ENCODE measurements at places on chromosomes 16 and 17. TPM values are rescaled to one million over a fixed set of nuclear protein-coding genes. Genes with fewer than 3 reads are reported as not detected.

The ATP2A1 gene
- total RNA-seq = 0.92 TPM

The MAPK7 gene
- total RNA-seq = 19.6 TPM

The YPEL2 gene
- 1.1 TPM for total RNA-seq

The PRSS27 gene
- 1.4 TPM for total RNA-seq

The KRT17 gene
- 6.9 TPM for total RNA-seq

The PDIA2 gene
- 0.29 TPM for total RNA-seq

The SARM1 gene
- 18.5 TPM for total RNA-seq

GRCh38 chr16:49590166-49590871 lies 216.7 kb downstream of the C16orf78 start:
- DNase-seq = no peak

- DNase-seq = no peak
Measured at GRCh38 chr16:144797-145252, 6.4 kb upstream of the NPRL3 start.

DNA sequence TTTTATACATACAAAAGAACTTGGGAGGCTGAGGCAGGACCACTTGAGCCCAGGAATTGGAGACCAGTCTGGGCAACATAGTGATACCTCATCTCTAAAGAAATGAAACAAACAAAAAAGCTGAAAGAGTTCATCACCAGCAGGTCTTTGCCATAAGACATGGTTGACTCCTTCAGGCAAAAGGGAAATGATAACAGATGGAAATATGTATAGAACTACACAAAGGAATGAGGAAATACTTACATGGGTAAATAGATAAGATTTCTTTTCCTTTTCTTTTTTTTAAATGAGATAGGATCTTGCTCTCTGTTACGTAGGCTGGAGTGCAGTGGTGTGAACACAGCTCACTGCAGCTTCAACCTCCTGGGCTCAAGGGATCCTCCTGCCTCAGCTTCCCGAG lies 165.3 kb downstream of the PARN start:
- no peak for DNase-seq

GRCh38 chr16:63981639-63982038 lies 1140.2 kb downstream of the CDH11 start:
- DNase-seq = no peak

GRCh38 chr16:1310832-1311200 lies 1.4 kb downstream of the UBE2I start:
- DNase-seq = no peak

DNA sequence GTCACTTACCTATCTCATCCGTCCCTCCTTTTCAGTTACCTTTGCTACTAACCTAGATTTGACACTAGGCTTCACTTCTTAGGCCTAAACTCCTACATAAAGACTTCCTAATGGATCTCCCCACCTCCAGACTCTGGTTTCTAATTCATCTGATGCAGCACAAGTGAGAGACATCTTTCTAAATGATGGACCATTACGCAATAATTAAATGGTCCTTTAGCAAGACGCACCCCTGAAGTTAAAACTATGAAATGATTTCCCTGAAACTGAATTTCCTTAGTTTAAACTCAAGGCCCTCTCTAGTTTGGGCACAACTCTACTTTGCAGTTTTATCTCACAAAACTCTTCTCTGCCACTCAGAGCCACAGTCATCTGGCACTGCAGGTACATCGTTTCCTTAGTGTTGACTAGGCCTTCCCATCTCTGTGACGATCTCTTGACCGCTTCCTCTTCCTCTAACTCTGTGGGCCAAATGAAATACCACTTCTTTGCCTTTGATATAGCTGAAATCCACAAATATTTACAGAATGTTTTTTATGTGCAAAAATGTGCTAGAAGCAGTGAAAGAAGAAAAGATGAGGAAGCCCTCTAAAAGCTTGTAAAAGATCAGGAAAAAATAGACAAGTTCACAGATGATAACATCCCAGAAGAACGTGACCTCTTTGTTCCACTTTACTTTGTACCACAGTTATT lies 3.3 kb downstream of the SYNRG start:
- no peak for DNase-seq

- DNase-seq = no peak
Measured at GRCh38 chr17:43597624-43598356, 51.6 kb upstream of the ETV4 start.

DNA sequence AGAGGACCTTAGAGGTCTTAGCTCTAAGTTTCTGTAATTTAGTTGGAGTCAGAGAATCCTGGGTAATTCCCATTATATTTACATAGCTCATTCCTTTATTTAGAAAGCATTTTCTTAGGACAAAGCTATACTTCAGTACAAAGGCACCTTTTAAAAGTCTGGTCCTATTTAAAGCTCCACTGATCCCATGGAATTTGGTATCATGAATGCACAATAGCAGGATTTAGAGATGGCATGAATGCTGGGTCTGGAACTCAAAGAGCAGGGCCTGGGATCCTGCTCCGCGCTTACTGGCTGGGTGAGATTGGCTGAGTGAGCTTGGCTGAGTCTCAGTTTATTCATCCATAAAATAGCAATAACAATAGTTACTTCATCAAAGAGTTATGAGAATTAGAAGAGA lies 4.8 kb downstream of the KRT23 start:
- DNase-seq = no peak

DNA sequence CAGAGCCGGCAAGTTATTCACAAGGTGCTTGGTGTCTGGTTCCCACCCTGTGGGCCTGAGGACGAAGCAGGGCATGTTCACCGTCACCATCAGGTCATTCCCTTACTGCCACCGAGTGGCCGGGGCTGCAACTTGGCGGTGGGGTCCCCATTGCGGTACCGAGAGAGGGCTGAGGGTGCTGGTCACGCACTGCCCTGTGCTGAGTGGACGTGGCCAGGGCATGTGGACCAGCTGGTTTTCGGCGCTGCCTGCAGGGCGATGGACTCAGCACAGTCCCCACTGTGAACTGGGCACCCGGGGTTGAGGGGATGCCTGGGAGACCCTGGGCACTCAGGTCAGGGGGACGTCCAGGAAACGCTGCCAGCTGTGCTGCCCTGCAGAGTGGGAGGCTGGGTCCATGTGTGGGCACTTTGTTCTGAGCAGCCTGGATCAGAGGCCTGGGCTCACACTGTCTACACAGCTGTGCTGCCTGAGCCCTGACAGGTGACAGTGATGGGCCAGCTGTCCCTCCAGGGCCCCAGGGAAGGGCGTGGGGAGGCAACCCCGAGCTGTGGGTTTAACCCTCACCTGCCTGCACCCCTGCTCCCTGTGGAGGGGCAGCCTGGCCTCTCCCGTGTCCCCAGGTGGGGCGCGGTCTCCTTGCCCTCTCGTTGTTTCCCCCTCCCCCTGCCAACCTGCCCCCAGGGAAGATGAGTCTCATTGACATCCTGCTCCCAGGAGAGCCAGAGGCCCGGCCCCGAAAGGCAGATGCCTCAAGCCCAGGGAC lies 39.3 kb upstream of the GNG13 start:
- DNase-seq = peak; percentile 27

- no peak for DNase-seq
Measured at GRCh38 chr16:12586701-12587100, 217.0 kb downstream of the CPPED1 start.

DNA sequence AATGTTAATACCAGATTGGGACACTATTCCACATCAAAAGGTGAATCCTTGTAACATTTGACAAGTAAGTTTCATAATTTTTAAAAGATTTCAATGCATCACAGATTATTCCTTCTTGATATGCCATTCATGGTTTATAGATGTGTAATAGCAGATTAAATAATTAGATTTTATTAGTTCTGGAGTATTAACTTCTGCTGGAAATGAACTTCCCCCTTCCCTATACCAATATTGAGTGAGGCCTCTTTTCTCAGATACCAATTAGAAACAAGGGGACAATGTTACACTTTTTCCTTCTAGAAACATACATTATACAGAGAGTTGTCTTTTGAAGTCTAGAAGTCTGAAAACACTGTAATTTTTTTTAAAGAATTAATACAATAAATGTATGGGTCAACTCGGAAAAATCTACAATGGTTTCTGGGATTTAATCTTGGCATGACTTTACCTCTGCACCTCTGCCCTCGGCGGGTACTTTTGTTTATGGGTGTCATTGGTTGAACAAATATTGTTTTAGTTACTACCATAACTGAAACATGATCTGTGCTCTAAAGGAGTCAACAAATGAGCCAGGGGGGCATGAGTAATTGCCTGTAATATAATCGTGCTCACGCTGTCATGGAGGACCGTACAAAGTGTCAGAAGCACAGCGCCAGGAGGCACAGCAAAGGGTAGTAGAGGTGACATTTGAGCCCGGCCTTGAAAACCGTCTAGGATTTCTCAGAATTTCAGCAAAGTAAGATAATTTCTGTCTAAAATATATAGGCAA lies 8.2 kb downstream of the LRRC37B start:
- DNase-seq = peak; percentile 70

- peak; percentile 61 for DNase-seq
Measured at GRCh38 chr16:19138601-19139000, 24.8 kb downstream of the ITPRIPL2 start.

DNA sequence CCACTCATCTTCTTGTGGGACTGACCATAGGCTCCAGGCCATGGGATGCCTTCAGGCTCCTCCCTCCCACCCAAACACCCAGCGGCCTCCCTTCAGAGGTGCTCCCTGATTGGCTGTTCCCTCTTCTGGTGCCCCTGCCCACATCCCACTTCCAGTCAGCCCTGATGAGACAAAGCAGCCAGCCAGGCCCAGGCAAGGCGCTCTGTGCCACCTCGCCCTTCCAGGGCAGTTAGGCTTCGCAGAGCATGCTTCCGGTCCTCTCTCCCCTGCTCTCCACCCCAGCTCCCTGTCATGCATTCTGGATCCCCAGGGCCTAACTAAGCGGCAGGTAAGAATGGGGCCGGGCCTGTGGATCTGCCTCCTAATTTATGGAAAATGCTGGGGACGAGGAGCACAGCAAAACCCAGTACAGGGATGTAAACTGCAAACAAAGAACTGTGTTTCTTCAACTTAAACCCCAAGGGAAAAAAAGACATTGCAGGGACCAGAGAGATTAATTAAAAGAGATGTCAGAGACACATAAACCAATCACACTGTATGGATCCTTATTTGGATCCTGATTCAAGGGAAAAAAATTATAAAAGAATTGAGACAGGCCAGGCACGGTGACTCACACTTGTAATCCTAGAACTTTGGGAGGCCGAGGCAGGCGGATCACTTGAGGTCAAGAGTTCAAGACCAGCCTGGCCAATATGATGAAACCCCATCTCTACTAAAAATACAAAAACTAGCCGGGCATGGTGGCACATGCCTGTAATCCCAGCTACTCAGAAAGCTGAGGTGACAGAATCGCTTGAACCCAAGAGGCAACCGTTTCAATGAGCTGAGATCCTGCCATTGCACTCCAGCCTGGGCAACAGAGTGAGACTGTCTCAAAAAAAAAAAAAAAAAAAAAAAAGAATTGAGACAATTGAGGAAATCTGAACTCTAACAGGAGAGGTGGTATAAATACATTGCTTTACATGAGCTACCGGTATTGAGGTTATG lies 26.0 kb downstream of the ZDHHC7 start:
- peak; percentile 93 for DNase-seq

GRCh38 chr17:33049781-33050414 lies 58.3 kb downstream of the SPACA3 start:
- peak; percentile 39 for DNase-seq

GRCh38 chr17:35171834-35172233 lies 22.4 kb downstream of the SLC35G3 start:
- peak; percentile 29 for DNase-seq

Measured in LHCN-M2 (cell line).